ENCODE measurements at places on chromosomes 1 and 21.
A peak's percentile ranks its signal among the peaks of the same experiment; 100 is the strongest.

DNA sequence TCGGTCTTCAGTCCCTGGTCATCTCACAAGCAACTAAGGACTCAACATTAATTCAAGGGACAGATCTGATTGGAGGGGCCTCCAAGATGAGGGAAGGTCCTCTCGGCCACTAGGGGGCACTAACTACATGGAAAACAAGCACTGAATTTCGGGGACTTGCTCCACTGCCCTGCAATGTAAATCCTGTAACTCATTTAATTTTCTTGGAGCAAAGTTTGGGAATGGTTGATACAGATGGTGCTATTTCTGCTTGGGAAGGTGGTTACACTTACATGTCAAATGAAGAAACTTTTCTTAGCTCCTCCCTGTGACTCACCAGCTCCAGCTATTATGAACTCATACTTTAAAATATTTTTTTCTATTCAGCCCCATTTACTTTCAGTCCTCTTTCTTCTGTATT is 97.4 kb upstream of the KCNJ15 start:
- no peak for DNase-seq

GRCh38 chr1:244092293-244092963 is 41.3 kb downstream of the ZBTB18 start:
- DNase-seq = peak; percentile 32

DNA sequence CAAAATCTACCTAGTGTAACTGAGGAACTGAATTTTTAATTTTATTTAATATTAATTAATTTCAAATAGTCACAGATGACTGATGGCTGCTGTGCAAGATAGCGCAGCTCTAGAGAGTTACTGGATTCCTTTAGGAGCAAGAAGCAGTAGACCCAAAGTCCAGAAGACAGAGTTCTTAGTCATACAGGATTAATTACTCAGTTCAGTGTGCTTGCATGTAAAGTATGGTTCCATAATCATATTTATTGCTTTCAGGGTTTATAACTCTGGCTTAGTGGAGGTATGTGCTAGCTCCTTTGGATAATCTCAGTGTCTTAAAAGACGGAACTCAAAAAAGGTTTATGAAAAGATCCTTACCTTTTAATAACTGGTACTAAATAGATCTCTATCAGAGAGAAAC is 17.4 kb downstream of the CEPT1 start:
- no peak for DNase-seq

DNA sequence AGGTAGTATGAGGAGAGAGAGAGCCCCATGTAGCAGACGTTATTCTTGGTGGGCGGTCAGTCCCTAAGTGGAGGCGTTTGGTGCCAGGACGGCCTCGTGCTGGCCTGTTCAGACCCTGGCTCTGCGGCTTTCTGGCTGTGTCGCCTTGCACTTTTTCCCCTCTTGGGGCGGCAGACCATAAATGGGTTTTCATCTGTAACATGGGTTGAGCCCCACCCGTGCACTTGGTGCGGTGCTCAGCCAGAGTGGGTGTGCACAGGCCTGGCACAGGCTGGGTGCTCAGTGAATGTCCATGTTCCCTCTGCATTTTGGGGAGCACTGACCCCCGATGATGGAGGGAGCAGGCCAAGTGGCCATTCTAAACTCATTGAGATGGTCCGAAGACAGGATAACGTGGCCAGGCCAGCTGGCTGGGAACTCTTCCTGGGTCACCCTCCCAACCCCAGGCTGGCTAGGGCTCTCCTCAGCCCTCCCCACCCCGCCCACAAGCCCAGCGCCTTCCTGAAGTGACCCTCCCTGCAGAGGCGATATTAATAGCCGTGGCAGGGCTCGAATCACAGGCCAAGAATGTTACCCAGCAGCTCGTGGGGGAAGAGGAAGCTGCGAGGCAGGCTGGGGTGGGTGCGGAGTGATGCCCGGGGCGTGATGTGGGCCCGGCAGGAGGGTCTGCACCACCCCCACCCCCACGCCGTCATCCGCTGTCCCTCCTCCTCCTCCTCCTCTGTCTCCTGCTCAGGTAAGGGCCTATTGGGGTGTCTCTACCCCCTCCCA is 78.5 kb downstream of the ARHGEF10L start:
- DNase-seq = no peak

- DNase-seq = no peak
These were observed 23.6 kb downstream of the PTPRU start for GRCh38 chr1:29259802-29260441.

- DNase-seq = no peak
These were observed 10.4 kb upstream of the KLF17 start for GRCh38 chr1:44108241-44108640.
